T1000 (cell line): ENCODE measurements at places on chromosomes 2 and 18.

DNA sequence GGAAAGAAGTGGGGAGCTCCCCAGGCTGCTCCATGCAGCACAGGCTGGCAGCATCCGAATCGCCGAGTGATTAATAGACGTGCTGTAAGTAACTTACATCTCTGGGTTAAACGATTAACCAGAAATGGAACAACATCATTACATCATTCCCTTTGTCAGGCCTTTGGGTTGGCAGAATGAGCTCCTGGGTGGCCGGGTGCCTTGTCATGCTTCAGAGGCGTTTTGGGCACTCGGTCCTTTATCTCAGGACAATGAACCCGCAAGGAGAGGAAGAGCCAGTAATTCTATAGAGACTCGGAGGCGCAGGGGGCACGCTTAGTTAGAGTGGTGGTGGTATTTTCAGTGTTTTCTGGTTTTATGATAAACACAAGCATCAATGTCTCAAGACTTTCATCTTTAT is 146.9 kb upstream of the TPO start:
- DNase-seq: no peak

DNA sequence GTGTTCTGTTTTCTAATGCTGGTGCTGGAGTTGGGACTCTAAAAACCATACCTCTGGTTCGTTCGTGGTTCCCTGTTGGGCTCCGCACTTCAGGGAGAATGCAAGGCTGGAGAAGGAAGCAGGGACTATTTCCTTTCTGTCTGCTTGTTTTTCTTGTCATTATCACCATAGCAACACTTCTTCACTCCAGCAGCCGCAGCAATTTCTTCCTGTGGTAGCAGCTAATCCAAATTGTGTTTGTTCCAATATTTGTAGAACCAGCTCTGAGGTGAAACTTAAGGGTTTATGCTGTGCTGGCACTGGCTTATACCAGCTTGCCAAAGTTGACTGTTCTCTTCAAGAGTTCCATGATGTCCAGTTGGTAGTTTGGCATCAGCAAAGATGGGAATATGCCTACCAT is 301.4 kb upstream of the SYT4 start:
- DNase-seq: no peak

- DNase-seq: no peak
Measured at GRCh38 chr2:49934481-49934880, 780.2 kb upstream of the FSHR start.

DNA sequence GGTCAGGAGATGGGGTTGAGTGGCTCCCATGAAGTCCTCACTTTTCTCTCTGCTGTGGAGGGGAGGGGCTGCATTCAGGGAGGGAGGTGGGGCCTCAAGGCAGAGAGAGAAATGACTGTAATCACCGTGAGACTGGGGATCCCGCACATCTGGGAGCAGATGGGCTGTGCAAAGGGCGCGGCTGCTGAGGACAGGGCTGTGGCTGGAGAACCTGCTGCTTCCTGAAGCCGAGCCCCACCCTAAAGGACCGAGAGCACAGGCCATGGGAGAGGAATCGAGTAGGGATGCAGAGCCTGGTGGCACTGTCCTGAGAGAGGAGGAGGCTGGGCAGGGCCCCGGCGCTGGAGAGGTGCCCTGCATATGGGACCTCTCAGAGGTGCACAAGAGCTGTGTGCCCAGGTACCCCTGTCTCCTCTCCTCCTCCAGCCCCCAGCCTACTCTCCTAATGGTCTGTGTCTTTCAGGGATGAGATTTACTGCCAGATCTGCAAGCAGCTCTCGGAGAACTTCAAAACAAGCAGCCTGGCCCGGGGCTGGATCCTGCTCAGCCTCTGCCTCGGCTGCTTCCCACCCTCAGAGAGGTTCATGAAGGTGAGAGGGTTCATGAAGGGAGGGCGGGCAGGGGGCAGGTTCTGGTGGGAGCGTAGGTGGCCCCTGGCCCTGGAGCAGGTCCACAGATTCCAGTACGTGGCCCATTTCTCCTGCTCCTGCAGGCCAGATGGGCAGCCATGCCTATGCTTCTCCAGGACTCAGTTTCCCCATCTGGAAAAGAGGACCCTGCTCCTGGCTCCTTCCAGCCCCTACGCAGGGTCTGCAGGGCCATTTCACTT is 25.9 kb upstream of the GPR17 start:
- no peak for DNase-seq

GRCh38 chr18:49910986-49911385 is 97.7 kb upstream of the ACAA2 start:
- DNase-seq: no peak

GRCh38 chr2:105732955-105733607 is 11.6 kb upstream of the NCK2 start:
- DNase-seq: no peak

GRCh38 chr2:216696751-216697560 is 1.6 kb upstream of the IGFBP5 start:
- no peak for DNase-seq

DNA sequence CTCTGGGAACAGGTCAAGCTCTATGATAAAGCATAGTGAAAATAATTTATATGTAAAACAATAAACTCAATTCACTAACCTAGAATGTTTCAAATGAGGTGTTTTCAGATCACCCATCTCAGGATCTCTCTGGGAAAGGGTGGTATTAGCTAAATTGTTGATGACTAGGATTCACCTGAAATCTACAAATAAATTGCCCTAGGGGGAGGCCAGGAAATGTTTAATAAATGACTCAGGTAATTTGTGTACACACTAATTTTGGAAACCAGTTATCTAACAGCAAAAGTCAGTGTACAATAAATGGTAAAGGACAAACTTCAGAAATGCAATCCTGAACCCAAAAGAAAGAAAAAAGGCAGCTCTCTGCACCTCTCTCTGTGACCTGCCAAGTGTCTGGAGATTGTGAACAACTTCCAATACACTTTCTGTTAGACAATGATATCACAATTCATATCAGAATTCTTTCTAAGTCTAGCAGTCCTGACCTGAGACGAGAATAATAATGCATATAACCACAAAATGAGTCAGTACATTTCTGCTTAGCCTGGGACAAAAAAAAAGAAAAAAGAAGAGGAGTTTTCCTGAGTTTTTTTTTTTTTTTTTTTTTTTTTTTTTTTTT is 760.0 kb downstream of the EPHA4 start:
- DNase-seq: no peak

DNA sequence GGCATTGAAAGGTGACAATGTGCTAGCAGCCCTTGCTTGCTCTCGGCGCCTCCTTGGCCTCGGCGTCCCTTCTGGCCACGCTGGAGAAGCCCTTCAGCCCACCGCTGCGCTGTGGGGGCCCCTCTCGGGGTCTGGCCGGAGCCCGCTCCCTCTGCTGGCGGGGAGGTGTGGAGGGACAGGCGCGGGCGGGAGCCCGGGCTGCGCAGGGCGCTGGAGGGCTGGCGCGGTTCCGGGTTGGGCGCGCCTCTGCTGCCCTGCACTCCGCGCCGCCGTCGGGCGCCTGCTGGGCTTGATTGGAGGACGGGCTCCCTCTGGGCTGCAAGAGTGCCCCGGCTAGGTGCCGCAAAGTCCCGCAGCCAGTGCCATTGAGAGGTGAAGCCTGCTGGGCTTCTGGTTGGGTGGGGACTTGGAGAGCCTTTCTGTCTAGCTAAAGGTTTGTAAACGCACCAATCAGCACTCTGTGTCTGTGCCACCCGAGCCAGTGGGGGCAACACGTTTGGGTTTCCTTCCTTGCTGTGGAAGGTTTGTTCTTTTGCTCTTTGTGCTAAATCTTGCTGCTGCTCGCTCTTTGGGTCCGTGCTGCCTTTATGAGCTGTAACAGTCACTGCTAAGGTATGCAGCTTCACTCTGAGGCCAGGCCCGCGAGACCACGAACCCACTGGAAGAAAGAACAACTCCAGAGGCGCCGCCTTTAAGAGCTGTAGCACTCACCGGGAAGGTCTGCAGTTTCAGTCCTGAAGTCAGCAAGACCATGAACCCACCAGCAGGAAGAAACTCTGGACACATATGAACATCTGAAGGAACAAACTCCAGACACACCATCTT is 14.8 kb upstream of the IMP4 start:
- DNase-seq: no peak

GRCh38 chr2:163877316-163877715 is 141.5 kb upstream of the FIGN start:
- DNase-seq: no peak

GRCh38 chr2:207692206-207693065 is 19.0 kb upstream of the CCNYL1 start:
- DNase-seq: no peak

DNA sequence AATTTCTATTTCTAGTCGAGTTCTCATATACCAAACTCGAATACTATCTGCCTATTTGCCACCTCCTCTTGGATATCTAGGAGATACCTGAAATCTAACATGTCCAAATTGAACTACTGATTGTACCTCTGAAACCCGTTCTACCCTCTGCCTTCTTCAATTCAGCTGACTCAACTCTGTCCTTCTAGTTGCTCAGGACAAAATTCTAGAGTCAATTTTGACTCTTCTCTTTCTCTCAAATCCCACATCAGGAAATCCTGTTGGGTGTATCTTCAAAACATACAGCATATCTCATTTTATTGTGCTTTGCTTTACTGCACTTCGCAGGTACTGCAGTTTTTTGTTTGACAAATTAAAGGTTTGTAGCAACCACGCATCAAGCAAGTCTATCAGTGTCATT is 137.8 kb downstream of the ZAP70 start:
- DNase-seq: no peak

- DNase-seq: no peak
Measured at GRCh38 chr18:50633992-50634391, 74.1 kb downstream of the MAPK4 start.

DNA sequence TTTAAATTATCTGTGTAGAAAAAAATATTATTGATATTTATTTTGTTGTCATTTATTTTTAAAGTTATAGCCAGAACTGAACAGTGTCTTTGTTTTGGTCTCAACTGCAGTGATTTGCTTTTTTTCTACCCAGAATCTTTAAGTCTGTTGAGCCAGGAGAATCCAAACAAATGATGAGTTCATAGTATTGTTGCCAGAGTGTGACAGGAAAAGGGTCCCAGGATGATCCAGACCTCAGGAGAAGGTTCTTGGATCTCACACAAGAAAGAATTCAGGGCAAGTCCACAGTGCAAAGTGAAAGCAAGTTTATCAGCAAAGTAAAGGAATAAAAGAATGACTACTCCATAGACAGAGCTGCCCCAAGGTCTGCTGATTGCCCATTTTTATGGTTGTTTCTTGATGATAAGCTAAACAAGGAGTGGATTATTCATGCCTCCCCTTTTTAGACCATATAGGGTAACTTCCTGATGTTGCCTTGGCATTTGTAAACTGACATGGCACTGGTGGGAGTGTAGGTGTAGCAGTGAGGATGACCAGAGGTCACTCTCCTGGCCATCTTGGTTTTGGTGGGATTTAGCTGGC is 127.1 kb downstream of the AGPS start:
- no peak for DNase-seq

DNA sequence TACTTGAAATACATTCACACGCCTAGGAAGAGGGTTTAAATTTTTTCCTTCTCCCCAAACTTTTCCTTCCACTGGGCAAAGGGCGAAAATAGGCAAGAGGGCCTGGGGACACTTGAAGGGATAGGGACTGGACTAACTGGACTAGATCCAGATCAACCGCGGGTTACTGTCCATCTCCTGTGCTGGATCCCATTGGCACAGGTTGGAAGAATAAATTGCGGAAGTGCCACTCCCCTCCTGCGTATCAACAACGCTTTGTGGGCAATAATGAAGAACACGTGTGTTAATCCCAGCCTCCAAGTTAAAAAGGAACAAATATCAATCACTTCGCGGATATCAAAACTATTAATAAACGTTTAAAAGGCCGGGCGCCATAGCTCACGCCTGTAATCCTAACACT is 1.7 kb upstream of the FZD5 start:
- no peak for DNase-seq

- DNase-seq: no peak
Measured at GRCh38 chr18:27004056-27004829, 138.7 kb upstream of the AQP4 start.

- no peak for DNase-seq
Measured at GRCh38 chr2:197332641-197333040, 22.1 kb upstream of the ANKRD44 start.
